ENCODE measurements at places on chromosomes 16 and 17.

GRCh38 chr17:53722407-53722806 lies 100.3 kb upstream of the KIF2B start:
- DNase-seq: no peak

DNA sequence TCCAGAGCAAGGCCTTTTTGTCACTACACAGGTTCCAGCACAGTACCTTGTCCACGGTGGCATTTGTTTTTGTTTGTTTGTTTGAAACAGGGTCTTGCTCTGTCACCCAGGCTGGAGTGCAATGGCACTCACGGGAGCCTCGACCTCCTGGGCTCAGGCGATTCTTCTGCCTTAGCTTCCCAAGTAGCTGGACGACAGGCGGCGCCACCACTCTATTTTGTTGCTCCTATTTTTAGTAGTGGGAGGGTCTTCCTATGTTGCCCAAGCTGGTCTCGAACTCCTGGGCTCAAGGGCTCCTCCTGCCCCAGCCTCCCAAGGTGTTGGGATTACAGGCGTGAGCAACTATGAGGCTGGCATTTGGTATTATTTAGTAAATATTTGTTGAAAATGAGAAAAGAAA lies 10.3 kb downstream of the MRC2 start:
- no peak for DNase-seq

DNA sequence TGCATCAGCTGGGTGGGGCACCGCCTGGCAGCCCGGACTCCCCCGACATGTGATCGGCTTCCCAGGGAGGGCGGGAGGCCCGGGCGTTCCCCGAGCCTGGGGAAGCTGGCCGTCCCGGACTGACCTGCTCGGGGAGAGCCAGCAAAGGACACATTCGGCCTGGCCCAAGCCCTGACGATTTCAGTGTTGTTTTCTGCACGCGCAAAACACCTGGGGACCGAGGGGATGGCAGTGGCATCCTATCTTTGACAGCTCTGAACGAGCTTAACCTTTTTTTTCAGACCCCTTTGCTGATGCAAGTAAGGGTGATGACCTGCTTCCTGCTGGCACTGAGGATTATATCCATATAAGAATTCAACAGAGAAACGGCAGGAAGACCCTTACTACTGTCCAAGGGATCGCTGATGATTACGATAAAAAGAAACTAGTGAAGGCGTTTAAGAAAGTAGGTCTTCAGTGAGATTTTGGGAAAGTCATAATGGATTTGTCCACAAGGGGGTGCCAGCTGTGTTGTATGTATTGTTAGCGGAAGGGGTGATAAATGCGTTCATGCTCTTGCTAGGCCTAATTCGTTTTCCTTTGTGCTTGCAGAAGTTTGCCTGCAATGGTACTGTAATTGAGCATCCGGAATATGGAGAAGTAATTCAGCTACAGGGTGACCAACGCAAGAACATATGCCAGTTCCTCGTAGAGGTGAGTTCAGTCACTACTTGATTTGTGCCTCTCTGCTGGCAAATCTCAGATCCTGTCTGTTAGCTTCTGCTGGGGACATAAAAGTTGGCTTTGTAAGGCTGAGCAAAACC lies 1.0 kb downstream of the EIF1 start:
- no peak for DNase-seq

DNA sequence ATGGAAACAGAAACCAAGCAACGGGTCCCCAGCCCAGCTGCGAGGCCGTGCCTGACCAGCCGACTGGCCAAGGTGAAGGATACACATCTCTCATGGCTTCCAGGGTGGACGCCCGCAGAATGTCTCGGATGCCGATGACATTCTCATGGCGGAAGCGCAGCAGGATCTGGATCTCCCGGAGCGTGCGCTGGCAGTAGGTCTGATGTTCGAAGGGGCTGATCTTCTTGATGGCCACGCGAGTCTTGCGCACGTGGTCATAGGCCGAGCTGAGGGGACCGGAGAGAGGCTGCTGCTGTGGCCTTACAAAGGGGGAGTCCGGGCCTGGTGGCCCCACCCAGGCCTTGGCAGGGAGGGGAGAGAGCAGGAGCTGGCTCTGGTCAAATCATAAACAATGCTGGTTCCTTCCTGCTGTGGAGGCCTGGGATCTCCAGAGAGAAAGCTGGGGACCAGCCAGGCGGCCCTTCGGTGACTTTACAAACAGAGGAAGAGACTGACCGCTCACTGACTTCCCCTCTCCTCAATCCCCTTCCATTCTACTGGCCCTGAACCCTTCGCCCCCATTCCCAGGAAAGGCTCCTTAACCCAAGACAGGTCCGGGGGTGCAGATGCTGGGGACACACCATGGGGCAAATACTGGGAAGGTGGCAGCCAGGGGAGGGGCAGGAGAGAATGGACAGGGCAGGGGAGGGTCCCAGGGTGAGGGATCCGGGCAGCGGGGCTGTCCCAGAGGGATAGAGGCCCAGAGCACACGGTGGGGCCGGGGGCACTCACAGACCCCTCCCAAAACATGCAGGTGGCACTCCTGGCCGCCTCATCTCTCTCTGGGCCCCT lies 1.1 kb downstream of the MAPK3 start:
- DNase-seq: peak; percentile 4

DNA sequence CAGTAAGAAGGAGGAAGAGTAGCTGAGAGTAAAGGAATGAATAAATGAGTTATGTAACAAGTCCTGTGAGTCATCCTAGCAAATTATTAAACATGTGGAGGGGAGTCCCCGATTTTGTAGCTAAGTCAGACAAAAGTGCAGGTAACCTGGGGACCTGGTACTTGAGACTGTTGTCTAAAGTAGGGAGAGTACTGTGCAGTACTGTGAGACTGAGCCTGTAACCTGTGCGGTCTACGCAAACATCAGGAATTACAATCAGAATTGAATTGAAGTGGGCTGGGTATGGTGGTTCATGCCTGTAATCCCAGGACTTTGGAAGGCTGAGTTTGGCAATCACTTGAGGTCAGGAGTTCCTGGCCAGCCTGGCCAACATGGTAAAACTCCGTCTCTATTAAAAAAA lies 35.7 kb downstream of the IKZF3 start:
- DNase-seq: no peak

- DNase-seq: peak; percentile 7
Measured at GRCh38 chr16:16857603-16858283, 478.8 kb downstream of the NPIPA7 start.

DNA sequence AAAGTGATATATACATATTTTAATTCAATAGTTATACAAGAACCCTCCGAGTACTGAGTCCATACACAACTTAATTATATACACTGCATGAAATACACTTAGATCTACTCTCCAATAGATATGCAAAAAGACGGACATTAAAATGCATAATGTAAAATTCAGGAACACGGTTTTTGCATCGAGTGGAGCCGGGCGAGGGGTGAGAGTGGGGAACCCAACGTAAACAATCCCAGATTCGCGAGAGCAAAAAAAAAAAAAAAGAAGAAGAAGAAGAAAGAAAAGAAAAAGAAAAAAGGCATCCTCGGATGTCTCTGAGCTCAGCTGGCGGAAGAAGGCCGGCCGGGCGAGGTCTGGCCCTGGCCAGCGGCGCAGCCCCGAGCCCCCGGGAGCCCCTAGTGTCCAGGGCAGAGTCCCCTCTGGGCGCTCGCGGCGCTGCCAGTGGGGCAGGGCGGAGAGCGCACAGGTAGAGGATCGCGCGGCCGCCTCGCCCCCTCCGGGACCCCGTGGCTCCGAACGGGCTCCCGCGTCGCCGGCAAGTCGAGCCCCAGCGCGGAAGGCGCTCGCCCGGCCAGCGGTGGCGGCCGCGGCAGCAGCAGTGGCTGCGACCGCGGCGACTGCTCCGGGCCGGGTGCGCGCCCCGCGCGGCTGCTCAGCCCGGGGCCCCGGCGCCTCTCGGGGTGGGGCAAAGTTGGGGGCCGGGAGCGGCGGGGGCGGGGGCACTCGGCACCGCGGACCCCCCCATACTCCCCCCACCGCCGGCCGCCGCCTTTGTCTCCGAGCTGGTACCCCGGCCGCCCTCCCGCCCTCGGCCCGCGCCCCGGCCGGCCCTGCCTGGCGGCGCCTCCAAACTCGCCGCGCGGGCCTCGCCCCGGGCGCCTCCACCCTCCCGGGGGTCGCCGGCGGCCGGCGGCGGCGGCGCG lies 9.6 kb upstream of the ZFHX3 start:
- no peak for DNase-seq

- DNase-seq: no peak
Measured at GRCh38 chr17:37720989-37721388, 23.9 kb downstream of the HNF1B start.

- no peak for DNase-seq
Measured at GRCh38 chr17:32626379-32626791, 139.6 kb downstream of the CDK5R1 start.

DNA sequence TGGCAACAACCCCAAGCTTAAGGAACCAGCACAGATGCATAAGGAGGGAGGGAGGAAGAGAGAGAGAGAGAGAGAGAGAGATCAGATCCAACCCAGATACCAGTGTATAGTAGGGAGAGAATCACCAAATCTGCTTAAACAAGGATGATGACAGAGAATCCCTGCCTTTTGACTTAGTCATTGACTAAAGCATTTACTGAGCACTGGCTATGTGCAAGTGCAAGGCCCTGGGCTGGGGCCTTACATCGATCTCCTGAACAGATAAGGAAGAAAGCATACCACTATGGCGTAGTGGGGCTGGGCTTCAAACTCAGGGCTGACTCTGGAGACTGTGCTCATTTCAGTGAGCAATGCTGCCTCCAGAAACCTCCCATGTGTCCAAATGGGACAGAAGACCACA lies 15.8 kb downstream of the TSNAXIP1 start:
- no peak for DNase-seq

GRCh38 chr16:10971560-10971961 lies 27.2 kb downstream of the CLEC16A start:
- DNase-seq: no peak

DNA sequence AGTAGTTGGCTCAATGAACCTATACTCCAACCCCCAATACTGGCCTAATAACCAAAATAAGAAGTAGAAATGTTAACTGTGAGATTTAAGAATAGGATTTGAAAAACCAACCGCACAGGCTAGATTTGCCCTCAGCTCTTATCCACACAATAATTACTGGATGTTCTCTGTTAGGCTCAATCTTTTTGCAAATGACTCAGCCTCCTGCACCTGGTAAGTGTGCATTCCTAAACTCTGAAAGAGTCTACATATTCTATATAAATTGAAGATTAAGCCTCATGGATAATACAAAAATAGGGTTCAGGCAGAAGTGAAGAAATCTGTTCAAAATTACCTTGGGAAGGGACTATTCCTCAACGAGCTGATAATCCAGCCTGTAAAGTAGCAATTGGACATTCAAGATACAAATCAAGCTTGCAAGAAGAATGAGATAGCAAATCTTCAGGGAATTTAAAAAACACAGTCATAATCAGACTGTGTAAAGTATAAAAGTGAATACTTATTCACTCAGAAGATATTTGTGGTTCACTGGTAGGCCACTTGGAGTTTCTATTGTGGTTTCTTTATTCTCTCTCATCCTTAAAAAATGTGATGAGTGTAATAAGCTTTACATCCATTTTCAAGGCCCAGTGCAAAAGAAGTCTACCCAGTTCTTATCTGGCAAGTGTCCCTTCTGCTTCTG lies 931.9 kb upstream of the SOX9 start:
- no peak for DNase-seq

DNA sequence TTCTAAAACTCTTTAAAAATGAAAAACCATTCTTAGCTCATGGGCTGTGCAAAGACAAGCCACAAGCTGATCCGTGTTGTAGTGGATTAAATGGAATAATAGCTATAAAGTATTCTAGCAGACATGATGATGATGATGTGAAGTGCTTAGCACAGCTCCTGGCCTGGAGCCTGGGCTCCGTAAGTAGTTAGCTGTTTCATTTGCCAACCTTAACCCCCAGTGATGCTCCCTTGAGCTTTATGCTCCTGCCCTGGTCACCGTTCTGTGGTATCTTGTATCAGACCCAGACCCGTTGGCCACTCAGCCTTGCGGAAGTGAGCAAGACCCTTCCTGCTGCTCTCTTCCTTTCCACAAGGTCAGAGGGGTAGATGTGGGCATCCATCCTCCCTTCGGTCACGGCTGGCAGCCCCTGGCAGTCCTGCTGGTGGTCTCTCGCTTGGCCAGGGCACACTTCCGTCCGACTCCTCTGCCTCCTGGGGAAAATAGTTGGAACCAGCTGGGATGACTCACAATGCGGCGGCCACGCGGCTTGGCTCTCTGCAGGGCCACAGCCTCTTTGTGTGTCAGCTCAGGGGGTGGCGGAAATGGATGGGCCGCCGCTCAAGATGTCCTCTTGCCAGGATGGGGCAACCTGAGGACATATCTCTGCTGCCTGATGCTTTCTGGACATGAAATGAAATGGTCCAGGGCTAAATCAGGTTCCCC lies 79.1 kb downstream of the GPR139 start:
- no peak for DNase-seq

GRCh38 chr16:6317934-6318333 lies 1014.7 kb upstream of the RBFOX1 start:
- DNase-seq: no peak
